Stimulated activated CD4-positive, alpha-beta T cell treated with anti-CD3 and anti-CD28 coated beads, TNF-alpha, amount 100 ng/mL, for 4 hours (primary cell): ENCODE measurements at places on chromosomes 7 and 10.

DNA sequence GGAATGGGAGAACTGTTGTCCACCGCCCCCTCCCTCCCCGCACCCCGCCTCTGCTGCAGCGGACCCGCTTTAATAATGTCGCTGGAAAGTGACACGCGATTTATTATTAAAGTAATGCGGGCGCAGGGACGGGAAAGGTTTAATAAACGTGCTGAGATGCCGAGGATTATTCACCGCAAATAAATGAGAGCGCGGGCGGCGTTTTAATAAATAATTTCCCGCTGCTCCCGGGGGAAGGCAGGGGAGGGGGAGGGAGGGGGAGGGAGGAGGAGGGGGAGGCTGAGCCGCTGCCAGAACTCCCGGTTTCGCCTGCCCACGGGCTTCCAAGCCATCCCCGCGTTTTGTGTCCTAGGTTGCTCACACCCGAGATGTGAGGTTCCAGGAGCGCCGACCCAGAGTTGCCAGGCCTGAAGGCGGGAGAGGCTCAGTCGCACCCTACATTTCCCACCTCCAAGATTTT is 5.1 kb downstream of the KAZALD1 start:
- DNase-seq, result no peak

- no peak for DNase-seq
Measured at GRCh38 chr7:11584406-11585031, 247.5 kb downstream of the THSD7A start.

- no peak for DNase-seq
Measured at GRCh38 chr7:102836191-102836919, 76.4 kb upstream of the LRRC17 start.

DNA sequence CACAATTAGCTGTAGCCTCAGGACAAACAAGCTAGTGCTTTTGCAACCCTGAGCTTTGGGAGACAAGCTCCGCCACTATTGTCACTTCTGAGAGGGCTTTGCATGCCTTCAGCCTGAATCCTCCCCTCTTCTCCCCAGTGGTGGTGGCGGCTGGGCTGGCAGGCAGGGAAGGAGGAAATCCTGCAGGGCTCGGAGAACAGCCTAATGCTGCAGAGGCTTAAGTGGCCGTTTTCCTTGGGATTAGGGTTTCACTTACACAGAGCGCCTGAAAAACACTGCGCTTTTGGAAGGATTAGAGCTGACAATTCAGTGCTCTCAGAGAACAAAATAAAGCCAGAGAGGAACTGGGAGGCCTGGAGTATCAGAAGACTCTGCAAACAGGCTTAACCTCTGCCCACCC is 71.3 kb downstream of the PAX2 start:
- DNase-seq, result no peak

GRCh38 chr10:104127411-104127810 is 5.4 kb downstream of the SFR1 start:
- DNase-seq, result no peak

- DNase-seq, result no peak
Measured at GRCh38 chr10:112369495-112370423, 4.2 kb upstream of the ACSL5 start.

GRCh38 chr10:48477616-48478015 is 127.3 kb downstream of the ARHGAP22 start:
- DNase-seq, result no peak

DNA sequence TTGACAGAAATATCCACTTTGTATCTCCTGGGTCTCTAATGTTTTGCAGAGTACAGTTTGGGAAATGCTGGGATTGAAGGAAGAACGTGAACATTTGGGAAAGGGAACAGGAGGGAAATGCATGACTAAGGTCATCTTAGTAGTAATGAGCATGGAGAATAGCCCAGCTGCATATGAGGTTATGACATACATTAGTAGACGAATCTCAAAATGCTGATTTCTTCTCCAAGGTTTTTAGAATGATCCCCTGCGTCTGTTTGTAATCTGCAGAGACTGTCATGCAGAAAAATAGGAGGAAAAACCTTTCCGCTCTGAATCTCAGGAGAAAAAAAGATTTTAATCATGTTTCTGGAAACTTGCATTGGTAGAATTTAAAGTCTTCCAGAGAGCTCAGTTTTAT is 133.6 kb downstream of the PPP1R9A start:
- no peak for DNase-seq

GRCh38 chr10:20858292-20859124 is 38.6 kb downstream of the NEBL start:
- DNase-seq, result no peak

GRCh38 chr10:57891201-57892006 is 376.3 kb downstream of the IPMK start:
- no peak for DNase-seq

DNA sequence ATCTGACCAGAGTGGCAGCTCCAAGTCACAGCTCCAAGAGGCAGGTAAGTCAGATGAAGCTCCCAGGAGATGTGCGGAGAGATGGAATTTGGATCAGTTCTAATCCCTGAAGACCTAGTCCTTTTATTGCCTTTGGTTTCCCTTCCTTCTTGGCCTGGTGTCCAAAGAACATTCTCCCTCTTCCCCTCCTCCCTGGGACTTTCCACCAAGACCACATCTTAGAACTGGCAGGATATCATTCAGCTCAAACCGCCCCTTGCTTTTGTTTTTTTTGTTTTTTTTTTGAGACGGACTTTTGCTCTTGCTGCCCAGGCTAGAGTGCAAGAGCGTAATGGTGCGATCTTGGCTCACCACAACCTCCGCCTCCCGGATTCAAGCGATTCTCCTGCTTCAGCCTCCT is 190.8 kb downstream of the GFRA1 start:
- DNase-seq, result no peak

- no peak for DNase-seq
Measured at GRCh38 chr7:97694355-97694754, 37.5 kb upstream of the TAC1 start.

DNA sequence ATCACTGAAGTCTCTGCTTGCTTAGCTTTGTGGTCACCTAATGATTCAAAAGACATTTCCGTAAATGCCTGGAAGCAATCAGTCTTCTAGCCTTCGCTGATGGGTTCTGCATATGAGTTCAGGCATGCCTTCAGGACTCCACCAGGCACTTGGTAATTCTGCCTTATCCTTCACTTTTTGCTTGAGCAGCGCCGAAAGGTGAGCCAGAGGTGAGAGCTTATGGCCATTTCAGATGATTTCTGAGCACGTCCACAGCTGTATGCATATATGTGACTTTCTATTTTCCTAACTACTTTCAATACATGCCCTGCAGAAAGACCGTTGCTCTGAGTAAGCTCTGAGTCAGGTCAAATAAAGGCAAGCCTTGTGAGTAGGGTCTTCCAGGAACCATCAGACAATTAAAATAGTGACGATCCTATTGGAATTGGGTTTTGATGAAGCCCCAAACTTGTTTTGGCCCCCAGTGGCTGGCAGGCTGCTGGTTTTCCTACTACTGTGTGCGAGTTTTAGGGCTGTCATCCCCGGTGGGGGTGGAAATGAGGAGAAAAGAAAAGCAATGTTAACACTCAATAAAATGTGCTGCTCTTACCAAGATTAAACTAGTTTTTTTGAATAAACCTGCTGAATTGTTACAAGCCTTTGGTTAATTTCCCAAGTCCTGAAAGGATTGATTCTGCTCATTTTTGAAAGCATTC is 154.4 kb upstream of the AKR1E2 start:
- no peak for DNase-seq

DNA sequence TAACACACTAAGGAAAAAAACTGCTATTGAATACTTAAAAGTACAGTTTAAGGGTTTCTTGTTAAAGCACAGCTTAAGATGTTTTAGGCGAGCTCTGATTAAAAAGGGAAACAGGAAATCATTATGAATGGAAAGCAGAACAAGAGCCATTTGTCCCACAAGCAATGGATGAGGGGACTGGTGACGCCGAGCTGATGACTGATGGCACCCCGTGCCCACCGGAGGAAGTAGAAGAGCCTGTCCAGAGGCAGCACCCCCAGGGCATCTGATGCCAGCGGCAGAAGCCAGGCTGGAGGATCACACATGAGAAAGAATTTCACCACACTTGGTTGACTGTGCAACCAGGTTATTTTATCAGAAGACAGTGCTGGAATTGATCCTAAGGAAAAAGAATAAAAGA is 15.0 kb upstream of the INSIG1 start:
- no peak for DNase-seq

- no peak for DNase-seq
Measured at GRCh38 chr7:151168787-151169162, 1.3 kb upstream of the GBX1 start.

- no peak for DNase-seq
Measured at GRCh38 chr7:13615679-13616078, 373.8 kb downstream of the ETV1 start.

DNA sequence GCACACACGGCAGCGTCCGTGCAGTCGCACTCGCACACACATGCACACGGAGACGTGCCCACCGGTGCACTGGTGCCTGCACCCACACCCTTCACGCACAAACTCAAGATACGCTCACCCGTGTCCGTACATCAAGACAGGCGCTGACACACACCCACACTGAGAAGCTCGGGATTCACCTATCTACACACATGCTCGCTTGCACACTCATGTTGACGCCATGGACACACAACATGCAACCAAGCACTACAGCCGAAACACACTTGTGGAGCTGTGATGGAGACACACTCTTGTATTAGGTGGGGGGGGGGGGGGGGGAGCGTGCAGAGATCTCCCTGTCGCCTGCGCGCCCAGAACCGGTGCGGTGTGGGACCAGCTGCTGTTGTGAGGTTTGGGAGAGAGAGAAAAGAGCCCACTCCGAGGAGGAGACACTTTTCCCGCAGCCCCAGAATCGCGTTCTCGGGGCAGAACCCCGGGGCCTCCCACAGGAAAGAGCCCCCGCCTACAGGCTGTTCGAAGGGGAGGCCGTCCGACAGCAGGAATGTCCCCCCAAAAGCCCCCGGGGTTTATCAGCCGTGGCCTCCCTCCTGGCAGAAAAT is 605 bp upstream of the NFKB2 start:
- no peak for DNase-seq

GRCh38 chr7:66239467-66239856 is 34.3 kb downstream of the TPST1 start:
- no peak for DNase-seq

DNA sequence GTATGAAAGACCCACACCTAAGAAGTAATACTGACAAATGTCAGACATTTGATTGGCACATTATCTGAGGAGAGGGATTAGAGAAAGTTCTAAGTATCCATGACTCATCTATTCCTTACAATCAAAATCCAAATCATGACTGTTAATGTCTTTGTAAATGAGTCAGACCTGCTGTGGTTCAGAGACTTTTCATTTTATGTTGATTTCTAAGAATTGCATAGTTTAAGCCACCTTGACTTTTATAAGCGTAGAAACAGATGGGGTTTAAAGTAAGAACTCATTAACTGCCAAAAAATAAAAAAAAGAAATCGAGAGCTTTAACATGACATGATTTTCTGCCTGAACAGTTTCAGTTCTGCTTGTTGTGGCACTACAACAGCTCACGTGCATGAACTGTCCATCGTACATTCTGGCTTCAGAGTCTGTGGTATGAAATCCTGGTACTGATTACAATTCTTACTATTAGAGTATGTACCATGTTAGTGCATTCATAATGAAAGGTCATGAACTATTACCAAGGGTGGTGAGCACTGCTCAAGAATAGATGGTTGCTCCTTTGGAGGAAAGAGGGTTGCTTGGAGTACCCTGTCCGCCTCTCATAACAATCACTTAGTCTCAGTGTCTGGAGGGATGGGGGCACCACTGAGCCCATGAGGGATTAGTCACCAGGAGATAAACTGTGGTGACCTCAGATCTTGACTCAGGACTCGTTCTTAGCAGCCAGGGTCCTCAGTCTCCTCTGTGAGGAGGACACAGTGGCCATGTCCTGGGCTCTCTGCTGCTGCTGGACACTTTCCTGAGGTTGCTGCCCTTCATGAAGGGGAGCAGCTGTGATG is 42.2 kb downstream of the ACSM6 start:
- DNase-seq, result no peak

GRCh38 chr7:1846331-1847065 is 176.4 kb downstream of the ELFN1 start:
- no peak for DNase-seq

- no peak for DNase-seq
Measured at GRCh38 chr7:108456845-108457540, 757 bp upstream of the NRCAM start.

DNA sequence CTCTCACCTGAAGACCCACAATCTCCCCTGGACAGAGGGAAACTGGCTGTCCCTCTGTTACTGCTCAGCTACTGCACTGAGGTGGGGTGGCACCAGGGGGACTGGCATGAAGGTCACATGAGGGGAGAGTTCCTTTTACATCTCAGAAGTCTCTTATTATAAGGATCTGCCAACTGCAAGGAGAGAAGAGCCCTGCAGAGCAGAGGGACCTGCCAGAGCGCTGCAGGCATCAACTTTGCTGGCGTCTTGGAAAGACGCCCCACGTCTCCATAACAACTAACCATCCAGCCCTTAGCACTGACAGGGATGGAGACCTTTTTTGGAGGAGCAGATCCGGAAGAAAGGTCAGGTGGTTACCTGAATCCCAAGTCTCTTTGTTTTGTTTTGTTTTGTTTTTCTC is 218.6 kb downstream of the KCNMA1 start:
- DNase-seq, result no peak

- DNase-seq, result no peak
Measured at GRCh38 chr10:126060261-126060931, 164.0 kb downstream of the FANK1 start.

DNA sequence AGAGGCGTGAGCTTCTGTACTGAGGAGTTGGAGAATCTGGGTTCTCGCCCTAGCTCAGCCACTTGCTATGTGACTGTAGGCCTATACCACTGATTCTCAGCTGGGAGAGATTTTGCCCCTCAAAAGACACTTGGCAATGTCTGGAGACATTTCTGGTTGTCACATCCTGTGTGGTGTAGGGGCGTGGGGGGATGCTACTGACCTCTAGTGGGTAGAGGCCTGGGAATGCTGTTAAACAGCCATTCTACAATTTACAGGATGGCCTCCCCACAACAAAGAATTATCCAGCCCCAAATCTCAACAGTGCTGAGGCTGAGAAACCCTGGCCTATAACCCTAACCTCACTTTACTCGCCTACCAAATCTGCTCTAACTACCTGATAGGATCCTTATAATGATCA is 58.8 kb upstream of the GAD2 start:
- no peak for DNase-seq

- no peak for DNase-seq
Measured at GRCh38 chr10:33579996-33580395, 245.5 kb upstream of the NRP1 start.

DNA sequence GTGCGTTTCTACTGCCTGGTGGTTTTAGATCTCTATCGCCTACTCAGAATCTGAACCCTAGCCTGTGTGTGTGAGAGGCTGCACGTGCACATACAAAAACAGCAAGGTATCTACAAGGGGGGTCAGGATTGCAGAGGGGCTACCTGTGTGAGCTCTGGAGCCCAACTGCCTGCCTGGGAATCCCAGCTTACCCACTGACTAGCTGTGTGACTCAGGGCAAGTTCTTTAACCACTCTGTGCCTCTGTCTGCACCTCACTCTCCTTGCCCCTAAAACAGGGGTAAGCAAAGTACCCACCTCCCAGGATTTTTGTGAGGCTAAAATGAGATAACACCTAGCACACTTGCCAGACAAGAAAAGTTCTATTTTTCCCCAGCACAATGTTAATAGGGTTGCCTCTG is 32.5 kb downstream of the DLG5 start:
- no peak for DNase-seq
